ENCODE measurements at places on chromosomes 4 and X.

DNA sequence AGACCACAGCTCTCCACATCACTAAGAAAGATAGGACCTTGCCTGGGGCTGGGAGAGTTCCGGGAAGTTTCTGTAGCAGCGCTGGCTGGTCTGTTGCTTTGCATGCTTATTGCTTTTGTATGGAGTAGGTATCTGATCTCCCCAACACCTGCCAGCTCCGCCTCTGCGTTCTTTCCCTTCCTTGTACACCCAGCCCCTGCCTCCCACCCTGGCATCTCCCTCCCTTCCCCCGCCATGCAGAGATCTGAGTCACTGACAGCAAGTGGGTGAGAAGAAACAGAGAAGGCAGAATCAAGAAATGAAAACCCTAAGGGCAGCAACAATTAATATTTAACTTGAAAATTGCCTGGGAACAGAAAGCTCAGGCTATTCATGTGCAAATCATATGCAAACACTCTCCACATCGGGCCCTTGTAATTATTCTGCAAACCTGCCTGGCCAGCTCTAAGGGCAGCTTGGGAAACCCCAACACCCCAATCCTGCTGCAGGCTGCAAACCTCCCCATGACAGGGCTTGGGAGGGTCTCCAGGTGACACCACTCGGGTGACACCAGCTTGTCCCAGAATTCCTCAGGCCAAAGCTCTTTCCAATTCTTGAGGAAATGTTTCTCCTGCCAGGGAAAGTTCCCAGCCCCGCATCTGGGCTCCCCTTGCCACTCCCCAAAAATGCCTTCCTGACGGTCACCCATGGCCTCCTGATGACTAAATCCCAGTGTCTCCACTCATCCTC, 257.2 kb downstream of the FBXW7 start:
- DNase-seq, result no peak

GRCh38 chrX:134717698-134718097, 59.4 kb upstream of the PLAC1 start:
- DNase-seq, result no peak

DNA sequence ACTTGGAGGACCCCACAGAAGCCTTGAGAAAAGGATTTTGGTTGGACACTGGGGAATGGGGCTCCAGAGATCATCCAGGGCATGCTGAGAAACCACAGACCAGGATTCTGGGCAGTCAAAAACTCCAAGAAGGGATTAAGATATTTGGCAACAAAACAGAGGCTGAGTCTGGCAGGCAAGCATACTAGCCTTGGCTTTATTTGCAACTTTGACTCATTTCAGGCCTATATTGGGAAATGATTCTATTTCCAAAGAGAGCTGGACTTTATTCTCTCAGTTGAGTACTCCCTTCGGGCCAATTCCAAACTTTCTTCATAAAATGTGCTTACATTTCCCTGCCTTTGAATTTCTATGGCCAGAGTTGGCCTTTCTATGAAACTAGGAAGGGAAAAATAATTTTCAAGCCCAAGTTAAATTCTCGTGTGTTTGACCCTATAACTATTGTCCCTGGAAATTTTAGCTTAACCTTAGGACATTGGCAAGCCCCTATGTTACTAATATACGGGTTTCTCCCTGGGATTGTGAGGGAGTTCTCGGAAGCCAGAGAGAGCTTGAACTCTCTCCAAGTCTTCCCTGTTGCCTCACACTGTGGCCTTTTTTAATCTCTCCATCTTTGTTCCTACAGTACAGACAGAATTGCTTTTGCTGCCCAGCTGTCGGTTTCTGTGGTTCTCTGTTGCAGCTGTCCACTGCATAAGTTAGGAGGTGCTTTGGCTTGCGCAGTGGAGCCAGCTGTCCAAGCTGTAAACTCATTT, 112.6 kb upstream of the FAM9A start:
- no peak for DNase-seq

GRCh38 chr4:29852537-29852936, 867.6 kb upstream of the PCDH7 start:
- no peak for DNase-seq

DNA sequence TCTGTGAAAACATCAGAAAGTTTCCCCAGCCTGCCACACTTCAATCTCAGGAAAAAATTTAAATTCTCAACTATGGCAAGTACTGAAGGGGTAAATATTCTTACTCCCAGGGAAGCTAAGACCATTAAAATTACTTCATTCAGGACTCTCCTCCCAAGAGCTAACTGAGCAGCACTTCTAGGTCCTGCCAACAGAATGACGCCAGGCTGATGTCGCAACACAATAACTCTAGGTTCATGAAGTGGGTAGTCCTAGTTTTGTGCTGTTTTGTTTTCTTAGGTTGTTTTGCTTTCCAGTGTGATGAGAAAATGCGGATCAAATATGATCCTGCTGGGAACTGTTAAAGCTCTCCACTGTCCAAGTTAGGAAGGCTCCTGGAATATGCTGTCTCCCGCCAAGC, 180.0 kb downstream of the NKX6-1 start:
- no peak for DNase-seq

DNA sequence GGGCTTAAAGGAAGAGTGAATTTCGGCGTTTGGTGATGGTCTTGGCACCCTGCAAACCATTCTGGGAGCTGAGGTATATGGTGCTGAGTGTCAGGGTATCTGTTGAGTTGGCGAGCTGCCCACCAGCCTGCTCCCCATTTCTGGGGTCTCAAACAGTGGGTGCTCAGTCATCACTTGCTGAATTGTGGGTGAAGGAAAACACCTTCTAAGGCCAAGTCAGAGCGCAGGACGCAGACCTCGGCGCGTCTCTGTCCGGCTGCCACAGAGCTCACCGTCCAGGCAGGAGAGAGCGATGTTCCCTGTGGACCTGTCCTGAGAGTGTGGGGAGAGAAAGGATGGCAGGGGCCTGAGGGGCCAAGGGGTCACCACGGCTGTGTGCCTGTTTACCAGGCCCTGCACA, 111.2 kb downstream of the SORCS2 start:
- no peak for DNase-seq

DNA sequence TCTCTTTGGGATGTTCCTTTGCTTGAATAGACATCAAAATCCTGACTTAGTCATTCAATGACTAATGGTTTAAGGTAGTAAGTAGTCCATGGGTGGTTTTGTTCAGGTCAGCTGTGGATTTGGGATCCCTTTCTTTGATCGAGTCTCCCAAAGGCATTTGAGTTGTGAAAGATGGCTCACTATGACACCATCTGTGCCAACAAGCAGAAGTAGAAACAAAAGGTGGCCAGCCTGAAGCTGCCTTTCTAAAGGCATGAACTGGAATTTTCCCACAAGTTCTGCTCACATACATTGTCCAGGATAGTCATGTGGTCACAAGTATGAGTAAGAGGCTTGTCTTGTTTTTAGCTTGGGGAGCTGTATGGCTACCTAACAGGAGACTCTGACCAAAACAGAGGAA, 129.9 kb downstream of the CCNG2 start:
- DNase-seq, result no peak

DNA sequence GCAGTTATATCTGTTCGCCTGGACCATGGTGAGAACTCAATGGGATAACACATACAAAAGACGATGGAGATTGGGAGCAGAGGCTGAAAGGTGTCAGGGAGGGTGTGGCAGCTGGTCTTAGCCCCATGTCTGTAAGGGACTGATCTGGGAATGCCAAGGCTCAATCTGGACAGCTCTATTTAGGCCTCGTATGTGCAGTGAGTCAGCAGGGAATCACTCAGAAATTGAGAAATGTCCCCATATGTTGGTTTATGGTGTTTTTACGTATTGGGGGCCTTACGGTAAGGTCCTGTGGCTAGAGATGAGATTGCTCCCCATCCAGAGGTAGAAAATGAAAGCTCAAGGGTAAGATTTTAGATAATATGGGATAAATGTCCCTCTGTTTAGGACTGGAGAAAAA, 71.4 kb upstream of the TTC29 start:
- DNase-seq, result no peak

DNA sequence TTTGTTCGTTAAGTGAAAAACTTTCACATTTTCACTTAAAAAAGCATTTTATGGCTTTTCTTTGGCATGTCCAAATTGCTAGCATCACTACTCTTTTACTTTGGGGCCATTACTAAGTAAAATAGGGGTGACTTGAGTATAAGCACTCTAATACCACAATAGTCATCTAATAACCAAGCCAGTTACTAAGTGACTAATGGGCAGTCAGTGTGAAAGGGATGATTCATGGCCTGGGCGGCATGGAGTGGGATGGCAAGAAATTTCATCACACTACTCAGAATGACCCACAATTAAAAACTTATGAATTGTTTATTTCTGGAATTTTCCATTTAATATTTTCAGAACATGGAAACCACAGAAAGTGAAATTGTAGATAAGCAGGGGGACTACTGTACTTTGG, 60.9 kb downstream of the BMP15 start:
- DNase-seq, result no peak

GRCh38 chr4:119268466-119268865, 53.5 kb downstream of the FABP2 start:
- DNase-seq, result no peak

- no peak for DNase-seq
Measured at GRCh38 chr4:88757067-88757466, 59.4 kb upstream of the NAP1L5 start.

GRCh38 chr4:98555798-98556445, 102.5 kb downstream of the TSPAN5 start:
- DNase-seq, result no peak

GRCh38 chr4:161321706-161322105, 842.1 kb downstream of the FSTL5 start:
- DNase-seq, result no peak

GRCh38 chrX:9327747-9328145, 137.1 kb upstream of the TBL1X start:
- no peak for DNase-seq

- no peak for DNase-seq
Measured at GRCh38 chrX:133640161-133641015, 225.1 kb upstream of the GPC4 start.

DNA sequence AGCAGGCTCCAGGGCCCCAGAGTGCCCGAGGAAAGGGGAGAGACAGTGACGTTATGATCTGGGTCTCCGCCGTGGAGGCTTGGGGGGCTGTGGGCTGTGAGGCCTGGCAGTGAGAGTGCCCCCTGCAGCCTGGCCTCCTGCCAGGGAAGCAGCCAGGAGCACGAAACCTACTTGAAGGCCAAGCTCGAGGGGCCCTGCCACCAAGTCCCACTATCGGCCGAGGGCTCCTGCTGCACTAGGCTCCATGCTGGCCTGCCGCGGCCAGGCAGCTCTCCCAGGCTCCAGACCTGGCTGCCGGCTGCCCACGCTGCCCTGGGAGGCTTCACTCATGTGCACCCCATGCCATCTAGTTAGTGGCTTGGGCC, 18.7 kb downstream of the FLNA start:
- no peak for DNase-seq

GRCh38 chr4:8502836-8503585, 62.4 kb downstream of the TRMT44 start:
- DNase-seq, result no peak

DNA sequence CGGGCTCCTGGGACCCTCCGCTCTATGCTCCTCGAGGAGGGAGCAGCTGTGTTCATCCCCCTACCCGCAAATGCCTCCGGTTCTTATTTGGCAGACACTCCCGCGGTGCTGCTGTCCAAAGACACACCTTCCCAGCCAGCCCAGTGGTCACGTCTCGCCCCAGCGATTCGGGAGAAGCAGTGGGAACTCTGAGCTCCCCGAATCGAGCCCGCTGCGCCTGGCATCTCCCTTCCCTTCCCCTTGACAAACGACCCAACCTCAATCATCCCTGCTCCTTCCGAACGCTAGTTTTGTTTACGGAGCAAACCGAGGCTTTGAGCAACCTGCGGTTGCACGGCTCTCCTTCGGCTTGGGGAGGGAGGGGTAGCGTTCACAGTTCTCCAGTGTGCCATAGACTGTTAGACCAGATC, 317 bp upstream of the FRMPD4 start:
- DNase-seq, result no peak

DNA sequence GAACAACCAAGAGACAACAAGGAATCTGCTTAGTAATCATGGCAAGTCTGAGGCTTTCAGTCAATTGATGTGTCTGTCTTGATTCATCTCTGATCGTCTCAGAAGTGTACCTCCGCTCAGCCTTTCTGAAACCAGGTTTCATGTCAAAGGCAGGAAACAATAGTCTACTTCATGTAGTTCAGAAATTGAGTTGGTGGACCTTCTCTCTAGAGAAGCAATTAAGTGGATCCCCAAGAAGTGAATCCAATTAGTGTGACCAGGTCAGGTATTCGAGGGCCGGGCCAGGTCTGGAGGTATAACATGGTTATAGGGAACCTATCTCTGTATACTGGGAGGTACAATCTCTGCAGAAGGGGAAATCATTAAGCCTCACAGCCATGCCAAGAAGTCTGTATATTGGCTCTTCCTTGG, 32.0 kb downstream of the DAPP1 start:
- DNase-seq, result no peak

- no peak for DNase-seq
Measured at GRCh38 chr4:53582194-53582593, 9.1 kb downstream of the LNX1 start.

DNA sequence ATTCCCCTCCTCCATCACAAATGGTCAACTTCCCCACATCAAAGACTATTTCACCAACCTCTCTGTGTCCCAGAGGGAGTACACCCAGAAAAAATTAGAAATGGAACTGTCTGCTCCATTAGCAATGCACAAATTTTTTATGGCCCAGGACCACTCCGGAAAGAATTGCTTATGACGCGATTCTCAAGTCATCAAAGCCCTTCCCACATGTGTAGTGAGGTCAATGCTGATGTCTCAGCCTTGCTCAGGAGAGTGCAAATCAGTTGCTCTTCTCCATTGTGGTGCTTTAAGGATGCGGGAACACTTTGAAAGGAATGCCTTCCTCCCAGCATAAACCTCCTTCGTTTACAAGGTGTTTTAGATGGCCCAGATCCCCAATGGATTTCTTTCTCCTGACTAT, 518.3 kb downstream of the PPARGC1A start:
- no peak for DNase-seq

DNA sequence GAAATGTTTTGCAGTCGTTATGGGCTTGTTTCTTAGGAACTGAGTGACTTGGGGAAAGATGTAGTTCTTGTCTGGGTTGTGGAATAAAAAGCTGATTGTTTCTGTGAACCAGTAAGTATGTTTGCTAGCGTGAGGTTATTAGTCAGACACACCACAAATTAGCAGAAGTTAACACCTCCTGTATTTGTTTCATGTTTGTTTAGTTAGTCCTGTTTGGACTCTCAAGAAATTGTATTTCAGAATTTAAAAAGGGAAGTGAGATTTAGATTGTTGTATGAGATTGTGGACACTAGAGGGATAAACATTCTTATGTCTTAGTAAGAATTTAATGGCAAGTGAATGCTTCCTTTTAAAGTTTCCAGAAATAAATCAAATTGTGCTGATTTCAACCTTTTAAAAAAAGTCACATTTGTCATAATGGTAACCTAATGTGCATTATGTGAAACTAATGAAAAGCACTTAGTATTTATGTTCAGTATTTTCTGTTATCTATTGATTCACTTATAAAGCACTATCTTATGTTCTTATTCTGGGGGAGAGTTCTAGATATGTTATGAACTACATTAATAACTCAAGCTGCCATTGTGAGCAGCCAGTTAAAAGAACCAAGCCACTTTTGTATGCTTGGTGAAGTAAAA, 25.6 kb downstream of the ATP10D start:
- no peak for DNase-seq

DNA sequence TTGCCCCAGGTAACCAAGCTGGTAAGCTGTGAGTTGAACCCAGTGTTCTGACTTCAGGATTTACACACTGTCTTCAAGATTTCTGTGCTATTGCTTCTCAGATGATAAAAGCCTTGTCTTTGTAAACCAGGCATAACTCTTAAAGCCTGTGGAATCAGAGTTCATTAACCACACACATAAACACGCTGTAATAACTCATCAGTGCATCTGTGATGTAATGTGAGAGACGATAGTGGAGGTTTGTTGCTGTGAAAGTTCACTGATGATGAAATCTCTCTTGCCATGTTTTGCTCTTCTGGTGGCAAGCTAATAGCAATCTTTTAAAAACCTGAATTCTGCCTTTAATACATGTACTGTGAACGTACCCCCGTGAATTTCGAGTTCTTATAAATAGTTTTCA, 41.5 kb downstream of the CLCN4 start:
- DNase-seq, result no peak
